ENCODE measurements at places on chromosomes 3 and 15. TPM values are rescaled to one million over a fixed set of nuclear protein-coding genes. Genes with fewer than 3 reads are reported as not detected.
A peak's percentile ranks its signal among the peaks of the same experiment; 100 is the strongest.

The CHRNA3 gene
- 3.5 TPM for total RNA-seq

DNA sequence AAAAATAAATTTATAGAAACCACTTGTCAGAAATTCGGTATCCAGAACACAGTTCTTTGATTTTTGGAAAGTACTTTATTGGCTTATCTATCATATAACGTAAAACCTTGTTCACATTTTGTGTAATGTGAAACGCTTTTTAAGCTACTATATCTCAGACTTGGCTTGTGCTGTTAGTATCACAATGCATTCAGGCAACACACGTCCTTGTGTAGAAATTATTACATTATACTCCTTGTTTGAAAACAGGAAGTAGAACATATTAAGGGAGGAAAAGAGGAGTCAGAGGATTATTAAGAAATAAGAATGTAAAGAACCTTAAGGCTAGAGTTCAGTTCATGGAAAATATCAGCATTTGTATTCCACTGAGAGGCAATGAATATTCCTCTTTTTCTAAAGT lies 1.6 kb downstream of the DNAJC13 start:
- H3K27ac ChIP-seq, result peak overlapping the region; percentile 97
- H3K27me3 ChIP-seq, result no peaks in the 10 kb centered on the region
- H3K36me3 ChIP-seq, result no peaks in the 10 kb centered on the region
- peak overlapping the region; percentile 94 for H3K4me3 ChIP-seq
- no peaks in the 10 kb centered on the region for H3K4me1 ChIP-seq
- no peak for DNase-seq

The IVD gene
- 74.1 TPM for total RNA-seq

- no peak for DNase-seq
- no peak overlapping the region for H3K4me3 ChIP-seq
- H3K4me1 ChIP-seq, result no peaks in the 10 kb centered on the region
- no peaks in the 10 kb centered on the region for H3K36me3 ChIP-seq
These were observed 911.3 kb downstream of the NAALADL2 start for GRCh38 chr3:175770426-175770825.

The EPHA3 gene
- 2.4 TPM for total RNA-seq

The SLC7A14 gene
- total RNA-seq, result 0.56 TPM

The CADPS gene
- 6.1 TPM for total RNA-seq

The GP5 gene
- 0.11 TPM for total RNA-seq

DNA sequence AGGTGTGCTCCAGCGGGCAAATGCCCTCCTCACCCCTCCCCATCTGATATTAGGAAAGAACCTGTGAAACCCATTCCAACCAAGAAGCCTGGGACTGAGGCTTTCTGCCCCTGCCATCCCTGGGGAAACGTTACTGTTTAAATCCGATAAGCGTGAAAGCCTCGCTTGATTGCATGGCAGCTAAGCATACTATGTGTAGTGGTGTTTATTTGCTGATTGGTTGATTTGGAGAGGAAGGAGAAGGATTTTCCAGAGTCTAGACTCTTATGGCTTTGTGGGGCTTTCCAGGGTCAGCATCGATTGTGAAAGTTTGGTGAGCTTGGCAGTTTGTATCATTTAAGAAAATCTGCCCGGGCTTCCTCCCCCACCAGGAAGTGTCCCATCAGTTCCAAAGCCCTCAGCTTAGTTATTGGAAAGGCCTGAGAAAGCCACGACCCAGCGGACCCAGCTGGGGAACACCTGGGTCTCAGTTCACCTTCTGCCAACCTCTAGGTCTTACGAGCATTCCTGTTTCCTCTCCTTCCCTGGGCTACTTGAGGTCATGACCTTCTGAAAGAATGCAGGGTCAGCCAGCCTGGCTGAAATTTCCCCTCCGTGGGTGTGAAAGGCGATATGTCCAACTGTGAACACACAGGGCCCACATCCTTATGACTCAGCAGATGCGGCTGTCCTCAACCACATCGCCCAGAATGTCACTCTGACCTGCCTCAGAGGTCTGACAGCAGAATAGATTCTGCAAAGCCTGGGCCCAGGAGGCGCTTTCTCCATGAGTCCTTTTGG lies 62.8 kb upstream of the HERC1 start:
- H3K36me3 ChIP-seq, result no peaks in the 10 kb centered on the region
- no peaks in the 10 kb centered on the region for H3K4me1 ChIP-seq
- H3K4me3 ChIP-seq, result no peak overlapping the region
- H3K27ac ChIP-seq, result no peak overlapping the region
- peak; percentile 32 for DNase-seq

GRCh38 chr3:192364316-192364715 lies 363.0 kb downstream of the FGF12 start:
- DNase-seq, result no peak
- no peaks in the 10 kb centered on the region for H3K27me3 ChIP-seq
- H3K4me3 ChIP-seq, result no peak overlapping the region
- no peaks in the 10 kb centered on the region for H3K36me3 ChIP-seq
- no peak overlapping the region for H3K27ac ChIP-seq

The PPP1R14D gene
- 166 TPM for total RNA-seq

- H3K36me3 ChIP-seq, result no peaks in the 10 kb centered on the region
- no peak overlapping the region for H3K4me3 ChIP-seq
- no peak overlapping the region for H3K27ac ChIP-seq
These were observed 26.5 kb downstream of the WDR53 start for GRCh38 chr3:196541684-196542445.

GRCh38 chr3:185409957-185410356 lies 47.0 kb downstream of the MAP3K13 start:
- H3K27me3 ChIP-seq, result no peaks in the 10 kb centered on the region
- H3K36me3 ChIP-seq, result no peaks in the 10 kb centered on the region
- H3K4me3 ChIP-seq, result no peak overlapping the region
- DNase-seq, result no peak

DNA sequence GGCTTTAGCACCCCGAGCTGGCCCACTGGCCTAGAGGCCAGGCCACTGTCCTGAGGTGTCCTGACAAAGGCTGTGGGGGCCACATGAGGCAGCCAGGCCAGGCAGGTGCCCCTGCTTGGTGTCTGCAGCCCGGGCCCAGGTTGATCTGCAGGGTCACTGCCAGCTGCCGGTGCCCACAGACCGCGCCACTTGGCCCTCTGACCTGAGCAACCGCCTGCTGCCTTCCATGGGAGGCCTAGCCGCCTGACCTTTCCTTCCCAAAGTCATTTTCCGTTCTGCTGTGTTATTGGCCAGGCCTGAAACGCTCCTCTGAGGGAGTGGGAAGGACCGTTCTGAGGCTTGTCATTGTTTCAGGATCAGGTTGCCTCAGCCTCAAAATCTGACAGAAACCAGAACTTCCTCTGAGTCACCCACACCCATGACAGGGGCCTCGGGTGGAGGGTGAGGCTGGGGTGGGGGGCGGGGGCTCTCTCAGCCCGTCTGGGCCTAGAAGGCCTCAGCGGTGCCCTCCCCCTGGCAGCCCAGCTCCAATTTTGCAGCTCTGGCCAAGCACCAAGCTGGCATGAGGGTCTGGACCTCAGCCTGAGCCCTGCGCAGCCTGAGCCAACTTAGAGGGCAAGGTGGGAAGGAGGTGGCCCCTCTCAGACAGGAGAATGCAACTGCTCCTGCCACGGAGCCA lies 140.7 kb upstream of the MEF2A start:
- H3K27me3 ChIP-seq, result no peaks in the 10 kb centered on the region
- no peak for DNase-seq
- peaks cover 8% of the 10 kb centered on the region for H3K4me1 ChIP-seq
- peak overlapping the region; percentile 35 for H3K27ac ChIP-seq
- no peaks in the 10 kb centered on the region for H3K36me3 ChIP-seq

DNA sequence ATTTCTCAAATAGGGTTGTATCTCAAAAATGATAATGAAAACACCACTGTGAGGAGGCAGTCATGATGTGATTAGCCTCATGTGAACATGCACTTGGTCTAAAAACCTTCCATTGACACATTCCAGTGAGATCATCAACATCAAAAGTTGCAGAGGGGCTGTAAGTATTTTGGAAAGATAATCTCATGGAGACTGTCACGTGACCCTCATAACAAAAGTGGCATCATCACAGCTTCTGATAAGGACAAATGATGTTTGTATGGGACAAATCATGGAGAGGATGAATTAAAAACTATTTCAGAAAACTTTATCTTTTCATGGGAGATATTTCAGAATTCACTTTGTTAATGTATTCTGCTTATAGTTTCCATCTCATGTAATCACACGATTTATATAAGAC lies 203.1 kb upstream of the NDN start:
- no peak overlapping the region for H3K4me3 ChIP-seq
- DNase-seq, result no peak
- H3K4me1 ChIP-seq, result no peaks in the 10 kb centered on the region
- no peak overlapping the region for H3K27ac ChIP-seq

- no peaks in the 10 kb centered on the region for H3K27me3 ChIP-seq
- no peaks in the 10 kb centered on the region for H3K36me3 ChIP-seq
- H3K4me1 ChIP-seq, result no peaks in the 10 kb centered on the region
- peak; percentile 67 for DNase-seq
These were observed 13.0 kb upstream of the MANF start for GRCh38 chr3:51371943-51372557.
